ENCODE measurements at places on chromosomes 4 and X.

DNA sequence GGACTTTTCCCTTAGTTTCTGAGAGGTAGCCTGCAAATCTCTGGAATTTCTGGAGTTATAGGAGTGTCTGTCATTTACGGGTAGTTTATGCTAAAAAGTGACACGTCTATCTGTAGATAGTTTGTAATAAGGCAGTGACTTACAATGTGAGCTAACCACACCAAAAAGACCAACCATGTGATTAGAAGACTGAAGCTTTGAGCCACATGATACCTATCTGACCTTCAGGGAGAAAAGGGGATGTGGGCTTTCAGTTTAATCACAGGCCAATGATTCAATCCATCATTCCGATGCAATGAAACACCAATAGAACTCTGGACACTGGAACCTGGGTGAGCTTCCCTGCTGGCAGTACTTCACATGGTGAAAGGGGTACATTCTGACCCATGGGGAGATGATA lies 254.6 kb upstream of the GK2 start:
- no peak for DNase-seq

DNA sequence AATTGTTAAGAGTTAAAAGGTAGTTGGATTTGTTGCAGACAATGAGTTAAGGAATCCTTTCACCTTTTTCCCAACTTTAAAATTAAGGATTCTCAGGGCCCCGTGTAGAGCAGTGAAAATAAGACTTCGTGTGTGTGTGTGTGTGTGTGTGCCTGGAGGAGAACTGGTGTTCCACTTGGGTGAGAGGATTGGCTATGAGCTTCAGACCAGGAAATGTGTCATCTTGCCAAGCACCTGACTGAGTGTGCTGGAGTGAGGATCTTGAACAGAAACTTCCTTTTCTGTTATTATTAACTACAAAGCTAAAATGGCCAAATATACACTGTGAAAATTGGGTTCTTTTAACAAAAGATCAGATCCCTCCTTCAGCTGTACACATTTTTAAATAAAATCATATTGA lies 113.1 kb upstream of the VCX2 start:
- DNase-seq: no peak

GRCh38 chr4:162959046-162959445 lies 207.6 kb downstream of the NAF1 start:
- DNase-seq: no peak

GRCh38 chrX:118974908-118975671 lies 672 bp downstream of the LONRF3 start:
- no peak for DNase-seq

GRCh38 chr4:1579001-1579900 lies 104.9 kb downstream of the FAM53A start:
- peak; percentile 3 for DNase-seq

- DNase-seq: no peak
Observed at GRCh38 chr4:116229420-116229819, 856.0 kb downstream of the TRAM1L1 start.

GRCh38 chrX:118693843-118694242 lies 33.6 kb upstream of the IL13RA1 start:
- DNase-seq: no peak

- DNase-seq: no peak
Observed at GRCh38 chr4:7861440-7861881, 78.2 kb downstream of the AFAP1 start.

- DNase-seq: no peak
Observed at GRCh38 chr4:186669735-186670134, 53.9 kb downstream of the FAT1 start.

DNA sequence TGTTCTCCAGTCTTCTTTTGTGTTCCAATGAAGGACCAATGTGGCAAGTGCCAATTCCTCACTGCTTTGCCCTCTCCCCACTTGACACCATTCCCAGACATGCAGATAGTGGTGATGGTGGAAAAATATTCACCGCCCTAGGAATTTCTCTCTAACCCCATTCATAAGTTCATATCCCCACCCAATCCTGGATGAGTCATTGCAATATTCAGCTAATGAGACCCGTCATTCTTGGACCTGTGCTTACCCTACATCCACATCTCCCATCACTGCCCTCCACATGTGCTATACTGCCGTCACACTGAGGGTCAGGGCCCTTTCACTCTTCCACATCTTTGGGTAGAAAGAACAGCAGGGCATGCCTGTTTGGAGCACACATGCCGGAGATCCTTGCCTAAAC lies 199.2 kb downstream of the KCNIP4 start:
- no peak for DNase-seq

- DNase-seq: no peak
Observed at GRCh38 chr4:108512615-108513505, 107.5 kb upstream of the RPL34 start.

GRCh38 chr4:26484032-26484515 lies 6.2 kb downstream of the CCKAR start:
- DNase-seq: no peak

Data from SIG-M5 (cell line).